CD4-positive, alpha-beta T cell treated with Interleukin-21 for 1 hour (primary cell): ENCODE measurements at places on chromosomes 1 and 21.

DNA sequence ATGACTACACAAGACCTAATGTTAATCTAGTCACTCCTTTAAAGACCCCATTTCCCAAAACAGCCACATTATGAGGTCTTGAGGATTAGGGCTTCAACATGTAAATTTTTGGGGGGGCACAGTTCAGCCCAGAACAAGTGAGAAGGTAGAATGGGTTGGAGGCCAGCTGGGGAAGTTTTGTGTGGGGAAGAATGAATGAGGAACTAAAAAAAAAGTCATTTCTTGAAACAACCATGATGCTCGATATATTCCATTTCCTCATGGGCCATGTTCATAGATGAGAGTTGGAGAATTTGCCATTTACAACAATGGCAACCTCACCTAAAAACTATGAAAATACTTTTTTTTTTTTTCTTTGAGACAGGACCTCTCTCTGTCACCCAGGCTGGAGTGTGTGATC, 14.5 kb downstream of the NLRP3 start:
- DNase-seq: no peak

DNA sequence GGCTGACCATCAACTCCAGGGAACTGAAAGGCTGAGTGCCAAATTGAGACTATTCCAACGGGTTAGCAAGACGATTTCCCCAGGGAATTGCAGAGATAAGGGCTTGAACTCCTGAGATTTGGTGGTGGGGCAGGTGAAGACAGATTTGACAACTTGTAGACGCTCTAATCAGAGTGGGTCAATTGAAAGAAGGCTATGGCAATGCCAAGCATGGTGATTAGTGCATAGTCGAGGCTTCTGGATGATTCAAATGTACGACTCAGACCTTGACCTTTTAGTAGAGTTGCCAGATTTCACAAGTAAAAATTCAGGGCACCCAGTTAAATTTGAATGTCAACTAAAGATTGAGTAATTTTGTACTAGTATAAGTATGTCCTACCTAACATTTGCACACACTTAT, 302.1 kb upstream of the SPAG17 start:
- no peak for DNase-seq

DNA sequence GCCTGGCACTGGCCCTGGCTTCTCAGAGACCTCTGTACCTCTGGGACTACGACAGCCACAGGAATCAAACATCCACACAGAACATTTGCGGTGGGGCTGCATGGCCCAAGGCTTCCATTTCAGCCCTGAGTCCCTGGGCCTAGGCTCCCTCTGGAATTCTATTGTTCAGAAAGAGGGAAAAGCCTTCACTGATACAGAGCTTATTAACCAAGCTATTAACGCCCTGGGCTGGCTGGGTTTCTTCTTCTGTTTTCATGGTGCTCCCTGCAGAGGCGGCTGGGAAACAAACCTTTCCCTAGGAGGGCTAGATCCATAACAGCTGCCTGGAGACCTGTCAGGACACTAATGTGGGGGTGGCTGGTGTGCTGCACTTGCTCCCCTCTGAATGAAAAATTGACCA, 88.2 kb downstream of the KAZN start:
- no peak for DNase-seq

- no peak for DNase-seq
These were observed 26.1 kb downstream of the IRF2BP2 start for GRCh38 chr1:234583755-234584419.

- no peak for DNase-seq
These were observed 38.7 kb downstream of the AZIN2 start for GRCh38 chr1:33119532-33120217.

GRCh38 chr1:23699280-23700179, 7.9 kb downstream of the RPL11 start:
- no peak for DNase-seq

- DNase-seq: no peak
These were observed 120.3 kb upstream of the TMEM51 start for GRCh38 chr1:15033264-15033663.
